ENCODE measurements at places on chromosomes 7 and 10.

DNA sequence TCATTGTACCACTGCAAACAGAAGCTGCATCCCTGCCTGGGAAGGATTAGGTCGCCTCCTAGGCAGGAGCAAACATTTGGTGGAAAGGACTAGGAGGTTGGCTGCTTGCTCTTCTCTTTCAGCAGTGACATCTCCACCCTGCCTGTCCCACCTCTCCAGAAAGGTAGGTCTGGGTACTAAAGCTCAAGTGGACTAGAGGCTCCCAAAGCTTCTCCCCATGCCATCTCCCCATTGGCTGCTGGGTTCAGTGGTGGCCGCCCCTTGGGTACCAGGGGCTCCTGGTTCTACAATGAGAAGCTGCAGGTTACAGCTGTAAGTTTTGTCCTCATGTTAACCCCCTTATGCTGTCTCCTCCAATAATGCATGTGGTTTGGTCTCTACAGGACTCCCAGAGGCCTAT, 180.7 kb upstream of the MKI67 start:
- DNase-seq: no peak

- no peak for DNase-seq
Measured at GRCh38 chr7:101784292-101785127, 32.9 kb upstream of the CUX1 start.

- no peak for DNase-seq
Measured at GRCh38 chr7:108448584-108449505, 7.4 kb downstream of the NRCAM start.

DNA sequence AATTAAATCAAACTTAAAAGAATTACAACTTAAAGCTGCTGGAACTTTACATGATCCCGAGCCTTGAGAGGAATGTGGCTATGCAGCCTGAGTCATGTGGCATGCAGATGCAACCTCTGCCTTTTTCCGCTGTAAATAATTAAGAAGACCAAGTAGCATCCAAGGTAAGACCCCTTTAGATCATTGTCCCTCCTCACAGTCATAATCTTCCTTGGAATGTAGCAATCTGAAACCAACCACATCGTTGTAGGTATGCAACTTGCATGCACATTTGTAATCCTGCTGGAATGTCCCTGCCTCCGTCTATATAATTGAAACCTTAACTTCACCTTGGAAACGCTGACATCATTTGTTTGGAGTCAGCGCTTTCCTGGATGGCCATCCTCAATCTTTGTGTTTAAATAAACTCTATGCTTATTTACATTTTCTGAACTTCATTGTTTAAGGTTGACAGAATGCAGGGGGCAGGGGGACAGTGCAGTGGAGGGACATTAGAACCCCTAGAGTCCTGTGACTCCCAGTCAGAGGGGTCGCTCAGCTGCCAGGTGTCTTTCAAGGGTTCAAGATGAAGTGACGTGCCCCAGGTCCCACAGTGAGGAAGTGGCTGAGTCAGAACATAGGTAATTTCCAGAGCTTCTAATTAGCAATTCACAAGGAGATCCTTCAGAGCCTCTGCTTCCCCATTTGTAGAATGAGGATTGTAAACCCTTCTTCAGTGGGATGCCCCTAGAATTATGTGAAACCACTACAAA, 110.7 kb downstream of the RALA start:
- no peak for DNase-seq

GRCh38 chr7:41576166-41576565, 126.7 kb downstream of the INHBA start:
- no peak for DNase-seq

DNA sequence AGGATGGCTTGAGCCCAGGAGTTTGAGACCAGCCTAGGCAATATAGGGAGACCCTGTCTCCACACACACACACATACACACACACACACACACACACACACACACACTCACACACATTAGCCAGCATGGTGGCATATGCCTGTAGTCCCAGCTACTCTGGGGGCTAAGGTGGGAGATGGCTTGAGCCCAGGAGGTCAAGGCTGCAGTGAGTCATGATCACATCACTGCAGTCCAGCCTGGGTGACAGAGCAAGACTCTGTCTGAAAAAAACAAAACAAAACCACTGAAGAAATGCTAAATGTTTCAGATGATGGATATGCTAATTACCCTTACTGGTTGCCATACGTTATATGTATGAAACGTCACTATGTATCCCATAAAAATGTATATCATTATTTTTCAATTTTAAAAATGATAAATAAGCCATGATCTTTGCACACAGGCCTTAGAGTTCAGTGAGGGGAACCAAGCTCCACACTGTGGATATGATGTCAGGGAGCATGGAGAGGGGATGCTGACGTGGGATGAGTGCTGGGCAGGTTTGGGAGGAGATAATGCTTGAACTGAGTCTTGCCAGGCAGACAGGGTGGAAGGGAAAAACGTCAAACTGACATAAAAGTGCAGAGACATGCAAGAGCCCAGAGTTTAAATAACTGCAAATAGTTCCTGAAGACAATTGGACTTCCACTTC, 45.9 kb upstream of the ARHGAP12 start:
- no peak for DNase-seq

- no peak for DNase-seq
Measured at GRCh38 chr10:26682931-26683330, 14.6 kb upstream of the PDSS1 start.

DNA sequence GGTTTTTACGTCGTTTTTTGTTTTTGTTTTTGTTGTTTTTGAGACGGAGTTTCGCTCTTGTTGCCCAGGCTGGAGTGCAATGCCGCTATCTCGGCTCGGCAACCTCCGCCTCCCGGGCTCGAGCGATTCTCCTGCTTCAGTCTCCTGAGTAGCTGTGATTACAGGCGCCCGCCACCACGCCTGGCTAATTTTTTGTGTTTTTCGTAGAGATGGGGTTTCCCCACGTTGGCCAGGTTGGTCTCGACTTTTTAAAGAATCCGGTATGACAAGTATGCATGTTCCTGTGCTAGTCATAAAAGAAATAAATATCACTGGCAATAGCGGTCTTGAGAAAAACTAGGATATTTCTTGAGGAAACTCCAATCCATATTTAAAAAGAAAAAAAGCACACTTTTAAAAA, 2.7 kb upstream of the ARL4A start:
- DNase-seq: no peak

GRCh38 chr10:33087152-33087551, 129.1 kb upstream of the ITGB1 start:
- no peak for DNase-seq

DNA sequence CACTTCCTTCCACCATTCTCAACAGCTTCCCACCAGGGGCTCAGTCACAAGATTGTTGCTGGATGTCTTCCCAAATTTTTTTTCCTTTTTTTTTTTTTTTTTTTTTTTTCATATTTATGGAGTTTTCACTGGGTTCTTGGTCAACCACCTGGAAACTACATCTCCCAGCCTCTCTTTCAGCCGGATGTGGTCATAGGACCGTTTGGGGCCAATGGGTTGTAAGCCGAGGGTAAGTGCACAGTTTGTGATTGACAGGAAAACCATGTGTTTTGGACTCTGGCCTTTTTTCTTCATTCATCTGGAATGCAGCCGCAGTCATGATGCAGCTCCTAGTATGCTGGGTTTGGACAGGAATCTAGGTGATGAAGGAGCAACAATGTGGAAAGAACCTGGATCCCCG, 337.1 kb upstream of the FOXK1 start:
- no peak for DNase-seq

GRCh38 chr10:110286841-110287240, 17.9 kb downstream of the SMNDC1 start:
- DNase-seq: no peak

DNA sequence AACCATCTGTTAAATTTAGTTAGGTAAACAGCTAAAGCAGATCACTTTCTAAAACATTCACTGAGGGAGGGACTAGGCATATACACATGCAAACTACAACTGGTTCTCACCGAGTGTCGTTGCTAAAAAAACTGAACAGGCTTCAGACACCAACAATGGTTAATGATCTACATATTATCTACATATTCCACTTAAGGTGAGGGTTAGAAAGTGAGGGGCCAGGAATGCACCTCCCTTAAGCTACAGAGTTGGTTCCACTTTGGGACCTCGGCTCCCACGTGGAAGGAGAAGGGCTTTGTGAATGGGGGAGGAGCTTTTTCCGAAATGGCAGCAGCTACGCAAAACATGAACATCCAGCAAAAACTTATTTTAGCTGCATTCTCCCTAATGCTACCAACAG, 5.8 kb downstream of the CTBP2 start:
- DNase-seq: no peak

- no peak for DNase-seq
Measured at GRCh38 chr7:128099204-128099671, 68.0 kb upstream of the LRRC4 start.

DNA sequence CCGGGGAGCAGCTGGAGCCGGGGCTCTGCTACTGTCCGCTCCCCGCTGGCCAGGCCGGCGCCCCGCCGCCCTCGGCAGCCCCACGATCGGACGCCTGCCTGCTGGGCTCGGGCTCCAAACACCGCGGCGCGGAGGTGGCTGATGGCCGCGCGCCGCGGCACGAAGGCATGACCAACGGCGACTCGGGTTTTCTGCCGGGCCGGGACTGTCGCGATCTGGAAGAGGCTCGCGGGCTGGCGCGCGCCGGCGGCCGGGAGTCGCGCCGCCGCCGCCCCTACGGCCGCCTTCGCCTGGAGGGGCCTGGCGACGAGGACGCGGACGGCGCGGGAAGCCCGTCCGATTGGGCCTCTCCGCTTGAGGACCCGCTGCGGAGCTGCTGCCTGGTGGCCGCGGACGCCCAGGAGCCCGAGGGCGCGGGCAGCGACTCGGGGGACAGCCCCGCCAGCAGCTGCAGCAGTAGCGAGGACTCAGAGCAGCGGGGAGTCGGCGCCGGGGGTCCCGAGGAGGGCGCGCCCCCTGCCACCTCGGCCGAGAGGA, 570 bp downstream of the TBC1D12 start:
- no peak for DNase-seq

- DNase-seq: no peak
Measured at GRCh38 chr10:24935504-24936292, 16.7 kb downstream of the PRTFDC1 start.

- DNase-seq: no peak
Measured at GRCh38 chr10:64261092-64261491, 739.9 kb downstream of the REEP3 start.

GRCh38 chr10:133050371-133050770, 37.4 kb upstream of the ADGRA1 start:
- no peak for DNase-seq

- no peak for DNase-seq
Measured at GRCh38 chr7:30278376-30278775, 6.0 kb upstream of the ZNRF2 start.

DNA sequence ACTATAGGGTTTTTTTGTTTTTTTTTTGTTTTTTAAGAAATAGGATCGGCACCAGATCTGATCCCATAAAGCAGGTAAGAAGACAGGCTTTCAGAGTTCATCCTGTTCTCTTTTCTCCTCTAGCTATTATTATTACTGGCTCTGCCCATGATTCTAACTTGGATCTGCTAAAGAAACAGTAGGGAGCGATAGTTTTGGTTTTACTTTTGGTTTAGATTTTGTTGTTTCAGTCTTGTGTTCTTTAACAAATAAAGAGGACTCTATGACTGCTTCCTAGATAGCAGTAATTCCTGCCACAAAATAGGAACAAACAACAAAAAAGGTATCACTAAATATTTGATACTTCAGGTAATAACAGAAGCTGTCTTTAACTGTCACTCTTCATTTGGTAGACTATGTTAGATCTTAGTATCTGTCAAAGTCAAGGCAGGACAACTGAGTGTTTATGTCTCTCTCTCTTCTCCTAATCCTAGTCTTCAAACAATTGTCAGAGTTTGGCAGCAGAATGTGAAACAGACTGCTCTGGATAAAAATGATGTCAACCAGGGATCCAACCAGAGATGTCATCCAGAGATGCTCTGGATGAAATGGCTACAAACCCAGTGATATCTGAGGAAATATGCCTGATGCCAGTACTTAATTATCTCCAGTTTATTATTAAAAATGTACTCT, 99.8 kb downstream of the KMT2C start:
- DNase-seq: no peak

DNA sequence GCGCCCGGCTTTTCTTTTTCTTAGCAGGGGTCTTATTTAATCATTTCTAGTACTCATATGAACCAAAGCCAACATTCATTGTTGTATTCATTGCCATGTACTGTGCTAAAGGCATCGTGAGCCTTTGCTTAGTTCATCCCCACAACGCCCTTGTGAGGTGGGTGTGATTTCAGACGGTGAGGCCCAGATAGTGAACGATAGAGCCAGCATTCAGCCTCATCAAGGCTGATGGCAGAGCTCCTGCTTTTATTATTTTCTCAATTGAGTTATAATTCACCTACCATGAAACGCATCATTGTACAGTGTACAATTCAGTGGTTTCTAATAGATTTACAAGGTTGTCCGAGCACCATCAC, 50.1 kb downstream of the HK1 start:
- no peak for DNase-seq

- no peak for DNase-seq
Measured at GRCh38 chr7:82729172-82730030, 285.8 kb upstream of the CACNA2D1 start.

- no peak for DNase-seq
Measured at GRCh38 chr7:83478616-83479015, 170.3 kb downstream of the SEMA3E start.

DNA sequence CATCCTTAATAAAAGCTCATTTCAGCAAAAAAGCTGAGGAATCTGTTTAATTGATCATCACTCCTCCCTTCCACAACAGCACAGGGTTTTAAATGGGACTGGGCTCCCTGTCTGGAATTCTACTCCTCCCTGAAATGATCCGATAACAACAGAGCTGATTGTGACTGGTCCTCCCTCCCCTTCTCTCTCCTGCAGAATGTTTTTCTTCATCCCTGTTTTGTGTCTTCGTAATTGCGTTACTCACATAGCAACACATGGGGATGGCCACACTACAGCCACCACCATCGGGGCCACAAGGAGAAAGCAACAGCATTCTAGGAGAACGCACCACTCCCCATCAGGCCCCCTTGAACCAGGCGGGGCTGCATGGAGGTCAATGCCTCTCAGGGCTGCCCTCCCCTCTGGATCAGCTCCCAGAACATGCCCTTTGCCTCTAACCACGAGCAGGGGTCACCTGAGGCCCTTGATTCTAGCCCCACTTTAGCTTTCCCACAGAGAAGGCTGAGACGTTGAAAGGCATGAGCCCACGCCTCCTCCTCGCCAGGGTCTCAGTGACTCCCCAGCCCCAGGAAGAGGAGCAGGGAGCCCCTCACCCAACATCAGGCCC, 152.6 kb downstream of the PLXNA4 start:
- DNase-seq: no peak

Data from stimulated activated CD8-positive, alpha-beta memory T cell treated with anti-CD3 and anti-CD28 coated beads, Interleukin-2, amount 100 ng/mL, for 1 hour (primary cell).